RPMI8226 (cell line): ENCODE measurements at places on chromosomes 2 and 18.

- no peak for DNase-seq
These were observed 107.0 kb downstream of the ACTR3 start for GRCh38 chr2:113996671-113997594.

DNA sequence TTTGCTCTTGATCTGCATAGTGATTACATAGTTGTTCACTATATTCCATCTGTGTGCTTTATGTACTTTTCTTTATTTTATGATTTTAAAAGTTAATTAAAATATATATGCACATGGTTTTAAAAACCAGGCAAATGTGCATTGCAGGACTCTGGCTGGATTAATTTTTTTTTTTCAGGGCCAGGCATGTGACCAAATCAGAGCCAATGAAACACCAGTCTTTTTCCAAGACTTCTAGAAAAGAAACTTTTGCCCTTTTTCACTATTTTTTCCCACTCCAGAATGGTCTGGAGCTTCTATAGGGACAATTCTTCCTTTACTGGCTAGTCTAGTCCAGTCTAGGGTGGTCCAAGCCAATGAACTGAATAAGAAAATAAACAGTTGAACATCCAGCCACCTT lies 198.1 kb upstream of the FBXO11 start:
- no peak for DNase-seq

DNA sequence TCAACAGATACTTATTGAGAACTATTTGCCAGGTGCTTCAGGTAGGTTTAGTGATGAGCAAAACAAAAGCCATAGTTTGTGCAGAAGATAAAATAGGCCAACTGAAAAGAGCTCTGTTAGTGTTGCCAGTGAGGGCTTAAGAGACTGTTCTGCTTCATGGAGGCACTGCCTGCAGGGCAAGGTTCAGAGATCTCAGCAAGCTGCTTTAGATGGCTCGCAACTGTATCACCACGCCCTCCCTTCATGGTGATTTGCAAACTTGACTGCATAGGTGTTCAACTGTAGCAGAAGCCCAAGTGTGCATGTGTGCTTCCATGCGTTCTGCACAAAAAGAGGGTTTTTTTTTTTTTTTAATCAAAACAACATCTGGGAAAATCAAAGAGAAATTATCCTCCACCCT lies 84.5 kb downstream of the RAPH1 start:
- DNase-seq, result no peak

- DNase-seq, result no peak
These were observed 2.7 kb downstream of the LIMS2 start for GRCh38 chr2:127672341-127673224.

GRCh38 chr2:98157557-98157956 lies 70.6 kb downstream of the VWA3B start:
- no peak for DNase-seq

GRCh38 chr18:57621246-57621604 lies 411 bp downstream of the NARS1 start:
- DNase-seq, result peak; percentile 37

GRCh38 chr2:214127571-214127970 lies 283.3 kb upstream of the VWC2L start:
- DNase-seq, result no peak

- DNase-seq, result no peak
These were observed 134.2 kb downstream of the RIF1 start for GRCh38 chr2:151543876-151544275.

DNA sequence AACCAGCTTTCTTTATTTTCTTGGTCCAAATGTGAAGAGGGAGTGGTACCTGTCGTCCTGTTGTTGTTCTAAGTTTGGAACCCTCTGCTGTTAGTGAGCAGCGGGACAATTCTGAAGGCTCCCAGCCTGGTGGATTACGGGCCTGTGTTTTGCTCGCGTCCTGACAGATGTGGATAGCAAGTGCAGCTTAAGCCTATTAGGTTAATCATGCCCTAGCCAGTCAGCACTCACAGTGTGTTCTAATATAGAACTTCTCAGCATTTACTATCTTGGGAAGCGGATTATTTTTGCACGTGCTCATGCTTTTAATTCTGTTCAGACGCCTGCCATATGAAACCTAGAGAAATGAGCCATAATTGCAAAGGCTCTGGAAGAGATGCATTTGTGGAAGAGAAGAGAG lies at the start of gene PCARE:
PCARE (minus strand) TSS at position 113 of the 400 bp plus-strand sequence. CDS start 262 bp downstream, outside the sequence.
- DNase-seq, result no peak

DNA sequence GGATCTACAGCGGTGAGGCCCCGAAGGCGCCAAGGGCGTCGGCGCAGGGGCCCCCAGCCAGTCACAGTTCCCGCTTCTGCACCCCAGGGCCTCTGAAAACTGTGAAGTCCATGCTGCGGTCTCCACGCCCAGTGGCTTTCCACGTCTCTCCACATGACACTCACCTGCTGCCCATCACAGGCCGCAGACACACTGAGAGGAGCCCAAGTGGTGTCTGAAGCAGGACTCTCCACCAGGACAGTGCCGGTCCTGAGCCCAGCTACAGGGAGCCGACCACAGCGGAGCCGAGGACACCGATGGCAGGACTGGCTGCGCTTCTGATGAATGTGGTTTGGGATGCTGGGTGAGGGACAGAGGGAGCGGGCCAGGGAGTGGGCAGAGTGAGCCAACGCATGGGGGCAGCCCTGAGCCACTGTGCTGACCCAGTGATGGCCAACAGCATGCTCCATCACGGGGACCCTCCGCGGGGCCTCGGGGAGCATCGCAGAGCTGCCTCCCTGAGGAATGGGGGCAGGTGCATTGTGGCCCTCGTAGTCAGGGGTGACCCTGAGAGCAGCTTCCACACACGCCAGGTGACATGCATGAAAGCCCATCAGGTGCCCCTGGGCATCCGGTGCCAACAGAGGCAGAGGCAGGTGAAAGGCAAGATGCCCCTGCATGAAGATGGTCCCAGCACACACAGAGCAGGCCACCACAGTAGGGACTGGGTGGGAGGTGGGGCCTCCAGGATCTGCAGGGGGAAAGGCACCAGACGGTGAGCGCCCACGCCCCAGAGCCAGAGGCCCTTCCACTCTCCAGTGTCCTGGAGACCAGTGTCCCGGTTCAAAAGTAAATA lies 116.6 kb downstream of the HDAC4 start:
- no peak for DNase-seq

GRCh38 chr2:217520356-217521010 lies 482.3 kb downstream of the TNS1 start:
- no peak for DNase-seq

GRCh38 chr2:219308142-219309101 lies 779 bp downstream of the PTPRN start:
- peak; percentile 78 for DNase-seq

DNA sequence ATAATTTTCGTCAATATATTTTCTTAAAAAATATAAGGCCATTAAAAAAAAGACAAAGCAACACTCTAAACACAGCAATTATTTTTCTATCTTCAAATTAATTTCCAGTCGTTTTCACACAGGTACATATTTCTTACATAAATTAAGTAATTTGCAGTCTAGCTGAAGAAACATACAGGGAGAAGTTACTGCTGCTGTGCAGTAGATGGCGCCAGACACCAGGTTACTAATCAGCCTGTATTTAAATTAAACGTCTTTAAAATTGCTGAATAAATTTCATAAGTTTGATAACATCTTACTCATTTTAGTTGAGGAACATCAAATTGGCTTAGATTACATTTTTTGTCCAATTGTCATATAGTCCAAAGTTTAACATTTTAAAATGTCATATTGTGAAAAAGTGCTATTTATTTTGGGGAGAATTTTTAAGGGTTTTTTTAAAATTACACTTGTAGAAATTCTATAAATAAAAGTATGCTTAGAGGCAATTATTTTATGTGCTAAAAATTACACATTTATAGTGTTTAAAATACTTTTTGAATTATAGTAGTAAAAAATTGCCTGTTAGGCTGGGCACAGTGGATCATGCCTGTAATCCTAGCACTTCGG lies 88.4 kb downstream of the PMAIP1 start:
- peak; percentile 54 for DNase-seq

DNA sequence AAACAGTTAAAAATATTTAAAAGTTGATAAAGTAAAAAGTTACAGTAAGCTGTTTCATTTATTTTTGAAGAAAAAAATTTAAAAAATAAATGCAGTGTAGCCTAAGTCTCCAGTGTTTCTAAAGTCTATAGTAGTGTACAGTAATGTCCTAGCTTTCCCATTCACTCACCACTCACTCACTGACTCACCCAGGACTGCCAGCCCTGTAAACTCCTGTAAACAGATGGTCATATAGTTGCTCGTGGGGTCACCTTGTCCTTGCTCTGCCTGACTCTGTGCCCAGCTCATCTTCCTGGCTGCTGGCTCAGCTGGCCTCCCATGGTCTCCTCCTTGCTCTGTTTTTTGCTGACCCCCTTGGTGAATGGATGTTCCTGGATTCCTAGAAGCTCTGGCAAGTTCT lies 180.3 kb downstream of the VAPA start:
- DNase-seq, result no peak

DNA sequence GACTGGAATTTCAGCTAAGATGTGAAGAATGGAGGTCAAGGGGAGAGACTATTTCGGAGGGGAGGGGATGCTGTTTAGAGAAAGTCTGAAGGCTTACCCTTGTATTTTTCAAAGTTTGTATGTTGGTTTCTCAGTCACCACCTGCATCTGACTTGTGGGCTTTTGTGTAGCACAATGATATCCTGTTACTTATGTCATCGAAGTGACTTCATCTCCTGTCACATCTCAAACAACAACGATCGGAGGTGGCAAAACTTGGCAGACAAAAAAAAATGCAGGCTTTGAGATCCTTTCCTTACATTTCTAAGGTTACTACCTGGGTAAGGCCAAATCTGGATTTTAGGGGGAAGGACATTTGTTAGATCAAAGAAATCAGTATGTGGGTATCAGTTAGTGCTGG lies 11.7 kb upstream of the CXCR4 start:
- DNase-seq, result no peak

- DNase-seq, result no peak
These were observed 870.2 kb downstream of the CBLN2 start for GRCh38 chr18:71673954-71674353.

DNA sequence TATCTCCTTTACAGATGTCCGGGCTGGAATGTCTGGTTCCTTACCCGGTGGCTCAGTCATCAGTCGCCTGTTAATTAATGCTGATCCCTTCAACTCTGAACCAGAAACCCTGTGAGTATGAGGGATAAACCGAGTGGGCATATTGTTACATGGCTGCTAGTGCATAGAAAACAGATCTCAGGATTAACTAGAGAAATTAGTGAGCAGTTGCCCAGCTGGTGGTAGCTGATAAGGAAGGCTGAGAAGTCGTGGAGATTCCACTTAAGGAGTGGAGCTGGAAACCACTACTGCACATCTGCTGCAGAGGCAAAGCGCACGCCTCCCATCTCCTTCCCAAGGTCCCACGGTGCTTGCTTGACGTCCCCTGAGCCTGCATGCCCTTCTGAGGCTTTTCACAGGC lies 97.7 kb downstream of the DGKD start:
- no peak for DNase-seq
